ENCODE measurements at places on chromosomes 16 and 17.

DNA sequence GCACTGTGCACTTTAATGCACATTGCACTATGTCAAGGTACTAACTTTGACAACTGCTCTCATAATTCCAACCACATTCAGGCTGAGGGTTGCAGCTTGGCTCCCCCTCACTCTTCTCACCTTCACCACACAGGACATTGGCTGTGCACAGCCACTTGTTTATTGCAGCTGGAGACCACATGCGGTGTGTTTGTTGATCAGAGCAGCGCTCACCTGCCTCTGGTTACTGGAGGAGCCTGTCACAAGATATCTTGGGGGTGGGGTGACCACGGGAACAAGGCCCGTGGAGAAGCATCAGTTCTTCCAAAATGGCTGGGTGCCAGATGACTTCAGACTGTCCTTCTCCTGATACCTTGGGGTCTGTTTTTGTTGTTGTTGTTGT is 10.6 kb upstream of the CCL5 start:
- DNase-seq: no peak

- DNase-seq: no peak
Measured at GRCh38 chr17:16519021-16519420, 27.0 kb upstream of the LRRC75A start.

GRCh38 chr17:39863918-39864746 is at the start of gene IKZF3:
IKZF3 (minus strand) TSS chr17:39864312; CDS start chr17:39864126, 186 bp downstream.
- no peak for DNase-seq

DNA sequence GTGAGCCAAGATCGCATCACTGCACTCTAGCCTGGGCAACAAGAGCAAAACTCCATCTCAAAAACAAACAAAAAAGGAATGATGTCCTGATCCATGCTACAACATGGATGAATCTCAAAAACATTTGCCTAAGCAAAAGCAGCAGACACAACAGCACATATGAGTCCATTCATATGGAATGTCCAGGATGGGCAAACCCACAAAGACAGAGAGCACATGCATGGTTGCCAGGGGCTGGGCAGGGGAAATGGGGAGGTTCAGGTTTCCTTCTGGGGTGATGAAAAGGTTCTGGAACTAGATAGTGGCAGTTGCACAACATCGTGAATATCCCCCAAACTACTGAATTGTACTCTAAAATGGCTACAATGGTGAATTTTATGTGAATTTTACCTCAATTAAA is 35.3 kb upstream of the RAI1 start:
- no peak for DNase-seq

All from amniotic stem cell (primary cell).